Kidney (tissue), 22 donors: ENCODE measurements at places on chromosomes 5 and 9. TPM values are rescaled to one million over a fixed set of nuclear protein-coding genes. Genes with fewer than 3 reads are reported as not detected.

SLC25A2 gene
- total RNA-seq: 0.94 TPM

ASTN2 gene
- 11.5 TPM for total RNA-seq

DOCK2 gene
- 42.0 TPM for total RNA-seq

TMEM203 gene
- 36.3 TPM for total RNA-seq

LEAP2 gene
- 1.5 TPM for total RNA-seq

MEGF9 gene
- total RNA-seq: 20.4 TPM

ANKRD31 gene
- 0.38 TPM for total RNA-seq

EGFLAM gene
- 5.1 TPM for total RNA-seq

- no peaks in the 10 kb centered on the region for H3K4me1 ChIP-seq
- no peak overlapping the region for H3K4me3 ChIP-seq
- DNase-seq: peak; percentile 72
- H3K36me3 ChIP-seq: no peaks in the 10 kb centered on the region
These were observed 354.1 kb upstream of the RFX3 start for GRCh38 chr9:3879726-3880505.

DNA sequence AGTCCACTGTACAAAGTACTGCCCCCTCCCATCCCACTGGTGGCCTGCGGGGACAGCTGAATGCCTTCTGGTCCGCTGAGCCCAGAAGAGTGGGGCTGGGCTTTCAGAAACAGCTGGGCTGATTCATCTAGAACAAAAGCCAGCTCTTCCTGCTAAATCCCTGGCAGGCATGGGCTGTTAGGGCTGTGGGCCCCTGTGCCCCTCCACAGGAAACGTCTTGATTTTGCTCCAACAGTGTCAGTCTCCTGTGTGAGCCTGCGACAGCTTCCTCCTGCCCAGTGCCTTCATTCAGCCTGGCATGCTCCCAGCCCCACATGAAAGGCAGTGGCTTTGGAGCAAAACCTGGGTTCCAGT lies 6.9 kb upstream of the GSN start:
- no peak overlapping the region for H3K27ac ChIP-seq
- peak; percentile 80 for DNase-seq
- H3K36me3 ChIP-seq: no peaks in the 10 kb centered on the region
- no peaks in the 10 kb centered on the region for H3K27me3 ChIP-seq

DNA sequence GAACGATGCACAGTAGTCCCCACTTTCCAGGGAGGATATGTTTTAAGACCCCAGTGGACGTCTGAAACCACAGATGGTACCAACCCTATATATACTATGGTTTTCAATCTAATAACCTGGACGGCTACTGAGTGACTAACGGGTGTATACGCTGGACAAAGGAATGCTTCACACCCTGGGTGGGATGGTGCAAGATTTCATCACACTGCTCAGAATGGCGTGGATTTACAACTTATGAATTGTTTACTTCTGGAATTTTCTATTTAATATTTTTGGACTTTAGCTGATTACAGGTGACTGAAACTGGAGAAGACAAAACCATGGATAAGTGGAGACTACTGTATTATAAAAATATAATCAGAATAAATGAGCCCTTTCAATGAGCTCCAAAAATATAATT lies 147.6 kb upstream of the TRIM32 start:
- no peak overlapping the region for H3K27ac ChIP-seq
- H3K4me3 ChIP-seq: no peak overlapping the region
- DNase-seq: no peak
- H3K36me3 ChIP-seq: no peaks in the 10 kb centered on the region

- H3K27me3 ChIP-seq: no peaks in the 10 kb centered on the region
- H3K27ac ChIP-seq: no peak overlapping the region
- no peaks in the 10 kb centered on the region for H3K36me3 ChIP-seq
- peaks cover 6% of the 10 kb centered on the region for H3K4me1 ChIP-seq
- H3K4me3 ChIP-seq: no peak overlapping the region
These were observed 10.7 kb upstream of the SLC6A7 start for GRCh38 chr5:150179019-150179620.

DNA sequence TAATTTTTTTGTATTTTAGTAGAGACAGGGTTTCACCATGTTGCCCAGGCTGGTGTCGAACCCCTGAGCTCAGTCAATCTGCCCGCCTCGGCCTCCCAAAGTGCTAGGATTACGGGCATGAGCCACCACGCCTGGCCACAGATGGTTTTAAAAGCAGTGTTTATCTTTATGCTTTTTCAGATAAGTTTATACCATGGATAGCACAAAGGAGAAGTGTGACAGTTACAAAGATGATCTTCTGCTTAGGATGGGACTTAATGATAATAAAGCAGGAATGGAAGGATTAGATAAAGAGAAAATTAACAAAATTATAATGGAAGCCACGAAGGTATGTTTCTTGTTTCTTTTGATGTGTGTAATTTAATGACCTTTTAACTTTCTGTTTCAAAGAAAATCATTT lies 35.1 kb downstream of the POLK start:
- no peaks in the 10 kb centered on the region for H3K36me3 ChIP-seq
- no peak overlapping the region for H3K27ac ChIP-seq
- no peak overlapping the region for H3K4me3 ChIP-seq
- H3K4me1 ChIP-seq: no peaks in the 10 kb centered on the region

GRCh38 chr5:72063219-72063819 lies 44.0 kb upstream of the MAP1B start:
- H3K27ac ChIP-seq: no peak overlapping the region
- no peaks in the 10 kb centered on the region for H3K27me3 ChIP-seq
- H3K4me1 ChIP-seq: no peaks in the 10 kb centered on the region
- no peak overlapping the region for H3K4me3 ChIP-seq

GRCh38 chr9:91359734-91360470 lies 1.8 kb downstream of the AUH start:
- H3K36me3 ChIP-seq: peaks cover 1% of the 10 kb centered on the region
- no peaks in the 10 kb centered on the region for H3K27me3 ChIP-seq
- peak overlapping the region; percentile 89 for H3K4me3 ChIP-seq
- no peak overlapping the region for H3K27ac ChIP-seq

DNA sequence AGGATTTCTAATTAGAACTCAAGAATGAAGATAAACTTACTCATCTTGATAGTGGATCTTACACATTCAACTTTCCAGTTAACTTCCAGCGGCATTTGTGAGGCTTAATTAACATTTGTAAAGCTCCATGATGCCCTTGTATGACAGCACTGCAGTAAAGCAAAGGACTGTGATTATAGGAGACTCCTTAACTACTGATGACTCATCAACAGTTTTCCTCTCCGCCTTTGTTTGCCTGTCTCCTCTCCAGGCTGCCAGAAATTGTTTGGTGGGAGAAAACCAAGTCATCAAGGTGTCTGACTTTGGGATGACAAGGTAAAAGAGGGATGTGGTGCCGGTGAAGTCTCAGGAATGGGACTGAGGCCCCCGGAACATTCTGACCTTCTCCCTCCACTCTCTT lies 20.4 kb upstream of the CYFIP2 start:
- no peaks in the 10 kb centered on the region for H3K36me3 ChIP-seq
- no peak overlapping the region for H3K4me3 ChIP-seq
- no peaks in the 10 kb centered on the region for H3K27me3 ChIP-seq
- no peak for DNase-seq

DNA sequence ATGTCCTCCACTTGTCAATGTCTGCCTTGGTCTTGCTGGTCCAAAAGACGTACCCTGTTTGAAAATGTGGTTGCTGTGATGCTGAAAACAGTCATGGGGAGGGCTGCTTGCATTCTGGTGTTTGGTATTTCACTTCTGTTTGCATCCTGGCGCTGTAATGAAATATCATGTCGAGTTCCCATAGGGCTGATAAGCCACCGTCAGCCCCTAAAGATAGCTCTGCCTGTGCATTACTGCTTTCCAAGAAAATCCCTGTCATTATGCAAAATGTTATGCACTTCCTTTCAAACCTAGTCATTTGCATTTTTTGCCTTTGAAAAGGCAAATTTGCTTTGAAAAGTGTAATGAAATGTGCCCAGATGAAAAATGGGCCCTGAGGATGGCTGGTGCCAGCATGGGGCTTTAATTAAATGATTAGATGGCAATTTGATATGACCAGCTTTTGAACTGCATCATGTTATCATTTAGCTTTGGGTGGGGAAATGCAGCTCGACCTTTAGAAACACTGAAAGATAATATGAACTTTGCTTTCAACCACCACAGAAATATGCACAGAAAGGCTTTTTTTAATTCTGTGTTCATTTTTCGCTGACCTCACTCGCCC lies 374.4 kb upstream of the SGCD start:
- no peaks in the 10 kb centered on the region for H3K27me3 ChIP-seq
- no peak overlapping the region for H3K4me3 ChIP-seq
- H3K27ac ChIP-seq: no peak overlapping the region
- no peaks in the 10 kb centered on the region for H3K4me1 ChIP-seq

- no peak for DNase-seq
- no peak overlapping the region for H3K4me3 ChIP-seq
- no peaks in the 10 kb centered on the region for H3K27me3 ChIP-seq
- H3K27ac ChIP-seq: no peak overlapping the region
- no peaks in the 10 kb centered on the region for H3K4me1 ChIP-seq
These were observed 321.6 kb upstream of the RFX3 start for GRCh38 chr9:3847377-3847776.

GRCh38 chr9:73089304-73089985 lies 62.2 kb upstream of the ANXA1 start:
- H3K4me3 ChIP-seq: no peak overlapping the region
- DNase-seq: no peak
- H3K4me1 ChIP-seq: peaks cover 3% of the 10 kb centered on the region
- no peaks in the 10 kb centered on the region for H3K27me3 ChIP-seq
- H3K36me3 ChIP-seq: no peaks in the 10 kb centered on the region

GRCh38 chr9:132585954-132586829 lies 3.8 kb downstream of the BARHL1 start:
- DNase-seq: no peak
- no peak overlapping the region for H3K27ac ChIP-seq
- H3K4me1 ChIP-seq: no peaks in the 10 kb centered on the region
- H3K36me3 ChIP-seq: no peaks in the 10 kb centered on the region
- H3K4me3 ChIP-seq: no peak overlapping the region

GRCh38 chr5:146751781-146752401 lies 126.7 kb downstream of the PPP2R2B start:
- H3K4me1 ChIP-seq: no peaks in the 10 kb centered on the region
- no peaks in the 10 kb centered on the region for H3K27me3 ChIP-seq
- H3K27ac ChIP-seq: no peak overlapping the region
- DNase-seq: no peak

- H3K4me3 ChIP-seq: no peak overlapping the region
- no peaks in the 10 kb centered on the region for H3K27me3 ChIP-seq
- no peaks in the 10 kb centered on the region for H3K4me1 ChIP-seq
These were observed 38.4 kb upstream of the ASS1 start for GRCh38 chr9:130406278-130406895.

GRCh38 chr5:173855162-173855994 lies 32.8 kb upstream of the CPEB4 start:
- H3K27me3 ChIP-seq: no peaks in the 10 kb centered on the region
- H3K27ac ChIP-seq: no peak overlapping the region
- no peaks in the 10 kb centered on the region for H3K36me3 ChIP-seq
- DNase-seq: no peak
- no peak overlapping the region for H3K4me3 ChIP-seq

DNA sequence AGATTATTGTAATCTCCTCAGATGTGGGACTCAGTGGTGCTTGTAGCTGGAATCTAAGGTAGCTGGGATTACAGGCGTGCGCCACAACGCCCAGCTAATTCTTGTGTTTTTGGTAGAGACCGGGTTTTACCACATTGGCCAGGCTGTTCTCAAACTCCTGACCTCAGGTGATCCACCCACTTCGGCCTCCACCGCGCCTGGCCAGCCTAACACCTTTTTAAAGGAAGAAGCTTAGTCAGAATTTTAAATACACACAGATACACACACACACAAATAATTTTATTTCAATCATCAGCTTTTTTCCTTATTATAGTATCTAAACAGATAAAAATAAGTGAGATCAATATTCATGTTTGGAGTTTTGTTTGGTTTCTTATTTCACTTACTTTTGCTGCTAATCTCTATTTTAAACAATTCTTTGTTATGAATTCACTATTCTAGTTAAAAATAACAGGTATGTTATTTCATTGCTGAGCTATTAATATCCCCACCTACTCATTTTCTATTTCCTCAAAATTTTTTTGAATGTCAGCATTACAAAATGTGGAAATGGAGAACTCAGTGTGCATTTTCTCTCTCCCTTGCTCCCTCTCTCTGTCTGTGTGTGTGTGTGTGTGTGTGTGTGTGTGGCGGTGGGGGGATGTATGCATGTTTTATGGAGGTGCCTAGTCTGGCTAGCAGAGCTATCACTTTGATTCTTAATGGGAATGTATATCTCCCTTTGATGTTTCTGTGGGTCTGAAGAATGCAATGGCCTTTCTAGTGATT lies 960.6 kb upstream of the DMAC1 start:
- no peak overlapping the region for H3K27ac ChIP-seq
- no peak overlapping the region for H3K4me3 ChIP-seq
- H3K4me1 ChIP-seq: no peaks in the 10 kb centered on the region
- no peaks in the 10 kb centered on the region for H3K27me3 ChIP-seq

DNA sequence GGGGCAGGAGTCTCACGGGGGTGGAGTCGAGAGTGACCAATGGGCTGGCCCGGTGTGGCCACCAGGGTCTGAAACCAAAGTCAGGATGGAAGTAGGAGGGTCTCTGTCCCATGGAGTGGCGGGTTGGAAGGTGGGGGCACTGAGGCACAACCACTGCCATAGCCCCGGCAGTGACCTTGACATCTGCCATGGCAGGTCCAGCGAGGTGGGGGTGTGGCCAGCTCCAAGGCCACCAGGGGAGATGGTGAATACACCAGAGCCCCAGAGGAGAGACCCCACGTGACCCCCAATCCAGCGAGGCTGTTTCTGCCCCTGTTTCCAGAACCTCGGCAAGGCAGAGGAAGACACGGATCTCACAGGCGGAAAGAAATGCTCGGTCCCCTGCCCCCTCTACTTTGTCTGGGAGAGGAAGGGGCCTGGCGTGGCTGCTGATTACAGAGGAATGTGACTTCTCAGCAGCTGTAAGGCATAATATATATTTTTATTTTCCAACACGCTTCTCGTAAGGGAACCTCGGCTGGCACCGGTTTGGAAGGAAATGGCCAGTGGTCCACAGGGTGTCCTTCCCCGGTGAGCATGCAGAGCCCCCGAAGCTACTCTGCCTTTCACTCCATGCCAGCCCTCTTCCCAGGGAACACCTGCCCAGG lies 105.7 kb upstream of the SARDH start:
- DNase-seq: no peak
- H3K4me3 ChIP-seq: no peak overlapping the region

- H3K27ac ChIP-seq: peak overlapping the region; percentile 78
- DNase-seq: peak; percentile 65
- no peaks in the 10 kb centered on the region for H3K4me1 ChIP-seq
- no peaks in the 10 kb centered on the region for H3K36me3 ChIP-seq
- H3K27me3 ChIP-seq: no peaks in the 10 kb centered on the region
These were observed 1.5 kb downstream of the PAPPA start for GRCh38 chr9:116154976-116155697.
